Stimulated activated CD4-positive, alpha-beta T cell treated with anti-CD3 and anti-CD28 coated beads, TNF-alpha, amount 100 ng/mL, for 24 hours (primary cell): ENCODE measurements at places on chromosomes 16 and 17.

DNA sequence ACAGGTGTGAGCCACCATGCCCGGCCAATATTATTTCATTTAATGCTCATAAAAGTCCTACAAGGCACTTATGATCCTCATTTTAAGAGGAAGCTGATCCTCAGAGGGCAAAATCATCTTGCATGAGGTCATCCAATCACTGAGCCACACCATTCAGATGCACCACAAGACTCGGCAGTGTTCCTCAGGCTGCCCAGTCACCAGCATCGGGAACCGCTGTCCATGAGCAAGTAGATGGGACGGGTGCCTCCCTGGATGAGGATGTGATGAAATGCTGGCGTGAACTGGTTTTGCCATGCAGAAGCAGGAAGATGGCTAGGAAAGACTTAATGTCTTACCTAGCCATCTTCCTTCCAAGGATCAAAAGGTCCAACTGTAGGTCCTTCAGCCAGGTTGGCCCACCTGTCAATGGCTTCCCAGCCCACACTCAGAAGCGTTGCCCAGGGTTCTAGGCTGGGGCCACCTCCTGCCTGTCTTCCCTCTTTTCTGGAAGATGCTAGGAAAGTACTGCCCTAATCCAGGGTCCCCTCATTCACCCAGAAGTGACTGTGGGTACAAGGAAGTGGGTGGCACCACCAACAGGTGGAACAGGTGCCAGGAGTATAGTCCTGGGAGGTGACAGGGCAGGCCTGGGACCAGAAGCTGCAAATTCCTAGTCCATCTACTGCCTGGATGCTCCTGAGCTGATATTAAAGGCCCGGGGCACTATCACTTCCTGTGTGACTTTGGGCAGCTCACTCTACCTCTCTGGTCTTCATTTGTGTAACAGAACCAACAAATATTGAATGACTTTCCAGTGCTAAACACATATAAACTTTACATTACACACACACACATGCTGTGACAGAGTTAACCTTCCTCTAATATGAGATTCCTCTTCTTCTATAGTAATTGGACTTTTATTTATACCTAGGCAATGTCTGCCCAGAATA, 32.2 kb upstream of the CRYBA1 start:
- DNase-seq: no peak

GRCh38 chr16:80323808-80324195, 217.0 kb upstream of the DYNLRB2 start:
- DNase-seq: no peak

DNA sequence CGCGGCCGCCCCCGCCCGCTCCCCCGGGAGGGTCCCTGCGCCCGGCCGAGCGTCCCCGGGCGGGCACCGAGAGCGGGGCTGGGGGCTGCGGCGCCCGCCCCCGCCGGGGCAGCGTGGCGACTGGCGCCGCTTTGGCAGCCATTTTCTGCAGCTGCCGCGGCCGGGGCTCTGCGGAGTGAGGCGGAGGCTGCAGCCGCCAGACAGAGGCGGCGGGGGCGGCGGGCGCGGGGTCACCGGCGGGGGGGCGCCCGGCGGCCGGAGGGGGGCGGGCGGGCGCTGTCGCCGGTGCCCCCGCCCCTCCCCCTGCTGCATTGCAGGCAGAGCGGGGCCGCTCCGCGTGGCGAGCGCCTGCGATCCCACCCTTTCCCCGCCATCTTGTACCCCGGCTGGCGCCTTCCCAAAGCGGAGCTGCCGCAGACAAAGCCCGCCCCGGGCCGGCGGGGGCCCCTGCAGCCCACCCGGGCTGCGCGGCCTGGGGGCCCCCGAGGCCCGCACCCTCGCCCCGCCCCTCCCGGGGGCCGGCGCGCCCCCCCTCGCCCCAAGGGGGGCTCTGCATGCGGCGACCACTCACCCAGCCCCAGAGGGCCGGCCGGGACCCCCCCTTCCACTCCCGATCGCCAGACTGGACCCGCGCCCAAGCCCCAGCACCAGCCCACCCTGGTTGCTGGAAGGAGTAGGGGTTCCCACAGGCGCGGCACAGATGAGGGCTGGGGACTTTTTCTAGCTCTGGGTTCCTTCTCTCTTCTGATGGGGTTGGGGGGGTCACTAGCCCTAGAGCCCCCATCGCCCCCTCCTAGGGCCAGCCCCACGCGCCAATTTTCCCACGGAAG, 16.6 kb upstream of the CBX8 start:
- no peak for DNase-seq

DNA sequence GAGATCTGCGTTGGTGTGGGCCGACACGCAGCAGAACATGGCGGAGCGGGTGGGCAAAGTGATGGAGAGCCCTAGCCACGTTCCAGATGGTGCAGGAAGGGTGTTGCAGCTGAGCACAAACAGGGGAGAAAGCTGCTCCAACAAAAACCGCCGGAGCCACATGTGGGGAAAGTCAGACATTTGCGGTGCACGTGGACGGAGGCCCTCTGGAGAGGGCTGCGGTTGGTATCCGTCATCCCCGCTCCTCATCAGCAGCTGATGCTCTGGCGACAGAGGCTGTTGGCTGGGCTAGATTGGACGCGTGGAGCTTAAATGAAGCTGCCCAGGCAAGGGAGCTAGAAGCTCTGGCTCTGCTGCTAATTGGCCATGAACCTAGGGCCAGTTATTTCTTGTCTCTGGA, 43.5 kb upstream of the ADCY9 start:
- no peak for DNase-seq

DNA sequence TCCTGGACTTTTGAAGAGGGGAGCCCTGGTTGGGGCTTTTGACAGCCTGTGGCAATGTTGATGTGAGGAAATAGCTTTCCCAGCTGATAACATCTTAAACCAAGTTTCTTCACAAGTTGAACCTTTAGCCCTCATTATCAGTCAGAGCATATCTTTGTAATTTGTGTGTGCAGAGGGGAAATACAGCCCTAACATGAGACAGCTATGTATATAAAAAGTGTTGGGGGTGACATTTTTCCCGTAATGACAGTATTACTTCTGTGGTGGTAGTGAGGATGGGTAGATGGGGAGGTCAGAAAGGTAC, 221.1 kb downstream of the FTO start:
- DNase-seq: no peak
